ENCODE measurements at places on chromosomes 6 and 20. TPM values are rescaled to one million over a fixed set of nuclear protein-coding genes. Genes with fewer than 3 reads are reported as not detected.

GRCh38 chr6:43142101-43142500 is 29.0 kb upstream of the SRF start:
- DNase-seq: no peak

GRCh38 chr6:5778317-5778857 is 228.3 kb downstream of the NRN1 start:
- no peak for DNase-seq

DNA sequence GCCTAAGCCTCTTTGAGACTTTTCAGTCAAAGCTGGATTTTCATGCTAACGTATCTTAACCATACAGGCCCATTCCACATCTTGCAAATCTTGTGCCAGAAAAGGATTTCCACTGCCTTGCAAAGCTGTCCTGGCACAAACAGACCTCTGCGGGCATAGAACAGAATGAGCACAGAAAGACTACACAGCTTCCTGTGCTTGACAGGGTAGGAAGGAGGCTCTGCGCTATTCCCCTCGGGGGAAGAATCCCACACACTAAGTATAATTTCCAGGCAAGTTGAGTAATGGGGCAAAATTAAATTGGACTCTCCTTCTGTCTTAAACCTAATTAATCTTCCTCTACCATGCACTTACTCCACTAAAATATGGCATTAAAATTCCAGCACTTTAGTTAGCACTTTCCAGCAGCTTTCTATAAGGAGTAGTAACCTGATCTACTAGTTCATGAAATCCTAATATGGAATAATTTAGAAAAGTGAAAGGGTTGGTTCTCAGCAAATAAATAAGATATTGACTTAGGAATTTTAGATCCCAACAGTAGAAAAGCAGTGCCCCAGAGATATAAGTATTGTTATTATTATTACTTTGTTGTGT is 532.1 kb upstream of the JAG1 start:
- no peak for DNase-seq

Gene NKAPL
- total RNA-seq: 2.0 TPM

Gene ZFAND3
- total RNA-seq: 43.2 TPM
